CD4-positive, alpha-beta T cell treated with Interleukin-2 at 100 ng/mL for 4 hours (primary cell): ENCODE measurements at places on chromosomes 5 and 9.

DNA sequence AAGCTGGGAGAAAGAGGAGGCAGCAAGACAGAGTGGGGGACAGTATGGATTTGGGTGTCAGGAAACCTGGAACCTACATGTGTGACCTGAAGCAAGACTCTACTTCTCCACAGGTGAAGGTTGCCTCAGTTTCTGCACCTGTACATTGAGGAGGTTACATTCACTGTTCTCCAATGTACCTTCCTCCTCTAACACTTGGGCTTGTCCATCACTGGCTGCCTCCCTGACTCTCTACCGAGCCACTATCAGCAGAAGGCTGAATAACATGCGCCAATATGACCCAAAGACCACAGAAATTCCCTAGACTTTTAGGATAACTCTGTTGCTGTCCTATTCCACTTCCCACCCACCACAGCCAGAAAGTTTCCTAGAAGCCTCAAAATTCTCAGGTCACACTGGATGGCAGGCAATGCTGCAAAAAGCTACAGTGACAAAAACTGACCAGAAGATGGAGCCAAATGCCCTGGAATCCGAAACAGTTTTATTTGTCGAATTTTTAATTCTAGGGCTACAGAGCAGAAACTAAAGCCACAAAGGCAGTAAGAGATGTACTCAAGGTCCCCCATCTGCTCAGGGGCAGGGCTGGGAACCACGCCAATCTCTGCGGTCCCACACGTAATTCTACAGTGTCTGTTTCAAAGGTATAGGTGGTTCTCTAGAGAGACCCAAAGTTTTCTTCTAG is 64.4 kb downstream of the FAM114A2 start:
- peak; percentile 45 for DNase-seq

- DNase-seq = no peak
Measured at GRCh38 chr9:33329979-33330378, 39.7 kb downstream of the NFX1 start.

- no peak for DNase-seq
Measured at GRCh38 chr5:181235323-181235688, 8.4 kb downstream of the RACK1 start.

DNA sequence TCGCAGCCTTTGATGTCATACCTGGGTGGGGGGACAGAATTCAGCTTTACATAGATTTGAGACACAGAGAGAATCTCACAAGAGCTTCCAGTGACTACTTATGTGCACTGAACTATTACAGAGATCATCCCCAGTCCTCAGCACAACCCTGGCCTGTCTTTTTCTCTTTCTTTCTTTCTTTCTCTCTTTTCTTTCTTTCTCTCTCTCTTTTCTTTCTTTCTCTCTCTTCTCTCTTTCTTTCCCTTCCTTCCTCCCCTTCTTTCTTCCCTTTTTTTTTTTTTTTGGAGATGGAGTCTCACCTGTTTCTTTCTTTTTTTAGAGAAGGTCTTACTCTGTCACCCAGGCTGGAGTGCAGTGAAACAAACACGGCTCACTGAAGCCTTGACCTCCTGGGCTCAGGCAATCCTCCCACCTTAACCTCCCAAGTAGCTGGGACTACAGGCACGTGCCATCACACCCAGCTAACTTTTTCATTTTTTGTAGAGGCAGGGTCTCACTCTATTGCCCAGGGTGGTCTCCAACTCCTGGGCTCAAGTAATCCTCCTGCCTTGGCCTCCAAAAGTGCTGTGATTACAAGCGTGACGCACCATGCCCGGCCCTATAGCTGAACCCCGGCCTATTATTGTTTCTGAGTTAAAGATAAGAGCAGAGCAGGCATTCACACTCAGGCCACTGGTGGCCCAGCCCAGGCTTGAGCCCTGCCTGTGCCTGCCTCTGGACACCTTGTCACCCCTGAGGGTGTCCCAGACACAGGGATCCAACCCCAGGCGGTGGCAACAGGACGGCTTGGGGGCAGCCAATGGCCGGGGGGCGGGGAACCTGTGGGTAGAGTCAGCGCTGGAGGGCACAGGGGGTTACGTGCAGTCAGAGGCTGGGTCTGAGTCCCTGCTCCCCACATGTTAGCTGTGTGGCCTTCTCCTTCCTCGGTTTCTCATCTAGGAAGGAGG is 4.3 kb downstream of the PIP5KL1 start:
- no peak for DNase-seq
